Activated CD8-positive, alpha-beta memory T cell treated with anti-CD3 and anti-CD28 coated beads, Interleukin-2, amount 10 ng/mL, durations not matched to agents 7 days and 5 days (primary cell): ENCODE measurements at places on chromosomes 5 and 9. TPM values are rescaled to one million over a fixed set of nuclear protein-coding genes. Genes with fewer than 3 reads are reported as not detected.

The NRARP gene
- total RNA-seq, result 4.5 TPM

The WWC1 gene
- total RNA-seq, result 0.30 TPM

The UBE2QL1 gene
- 0.35 TPM for total RNA-seq

The ZNG1F gene
- total RNA-seq, result 14.1 TPM

The OR2Y1 gene
- not detected for total RNA-seq

The ARHGEF39 gene
- total RNA-seq, result 14.5 TPM

The CCNB1 gene
- total RNA-seq, result 206 TPM

The CDH9 gene
- not detected for total RNA-seq

The PCDHGB3 gene
- total RNA-seq, result 0.41 TPM

The GBGT1 gene
- total RNA-seq, result 3.9 TPM

The ECM2 gene
- total RNA-seq, result not detected

GRCh38 chr5:148075529-148075928 is 11.7 kb downstream of the SPINK5 start:
- H3K4me1 ChIP-seq, result no peaks in the 10 kb centered on the region
- no peak for DNase-seq

- H3K27me3 ChIP-seq, result peaks cover 20% of the 10 kb centered on the region
- H3K36me3 ChIP-seq, result no peaks in the 10 kb centered on the region
- H3K4me1 ChIP-seq, result no peaks in the 10 kb centered on the region
- H3K4me3 ChIP-seq, result no peak overlapping the region
- no peak overlapping the region for H3K27ac ChIP-seq
Observed at GRCh38 chr5:68084396-68084795, 131.2 kb upstream of the PIK3R1 start.

- no peak overlapping the region for H3K4me3 ChIP-seq
- H3K27ac ChIP-seq, result no peak overlapping the region
- no peaks in the 10 kb centered on the region for H3K36me3 ChIP-seq
- no peaks in the 10 kb centered on the region for H3K4me1 ChIP-seq
- DNase-seq, result no peak
Observed at GRCh38 chr5:11684607-11685006, 219.6 kb downstream of the CTNND2 start.

- no peak for DNase-seq
- H3K4me3 ChIP-seq, result no peak overlapping the region
- peaks cover 12% of the 10 kb centered on the region for H3K4me1 ChIP-seq
- no peaks in the 10 kb centered on the region for H3K36me3 ChIP-seq
Observed at GRCh38 chr5:175463641-175464040, 14.7 kb upstream of the SFXN1 start.

DNA sequence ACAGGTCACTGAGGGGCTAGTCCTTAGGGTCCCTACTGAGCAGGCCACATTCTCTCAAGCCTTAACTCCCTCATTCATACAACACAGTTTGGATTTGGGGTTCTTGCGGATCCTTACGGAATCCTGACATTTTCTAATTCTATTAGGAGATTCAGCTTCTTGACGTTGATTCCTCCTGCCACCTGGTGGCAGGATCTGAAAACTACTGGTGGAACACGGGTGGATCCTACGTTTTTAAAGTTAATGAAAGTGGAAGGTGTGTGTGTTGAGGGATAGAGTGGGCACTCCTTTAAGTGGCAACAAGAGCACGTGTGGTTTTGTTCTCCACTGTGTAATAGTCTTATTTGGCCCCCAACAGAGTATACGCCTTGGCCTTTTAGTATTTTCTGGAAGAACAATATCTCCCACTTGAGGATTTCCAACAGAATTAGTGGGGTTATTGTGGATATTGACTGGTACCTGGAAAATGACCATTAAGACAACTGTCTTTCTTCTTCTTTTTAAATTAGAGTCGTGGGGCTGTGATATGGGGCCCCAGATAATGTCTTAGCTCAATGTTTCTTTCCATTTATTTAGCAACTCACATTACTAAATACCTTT is 25.2 kb downstream of the SLC28A3 start:
- no peak overlapping the region for H3K4me3 ChIP-seq
- no peak overlapping the region for H3K27ac ChIP-seq
- H3K27me3 ChIP-seq, result no peaks in the 10 kb centered on the region
- no peaks in the 10 kb centered on the region for H3K36me3 ChIP-seq
- peaks cover 16% of the 10 kb centered on the region for H3K4me1 ChIP-seq
- DNase-seq, result peak; percentile 64

- DNase-seq, result no peak
- H3K36me3 ChIP-seq, result no peaks in the 10 kb centered on the region
- H3K27ac ChIP-seq, result no peak overlapping the region
Observed at GRCh38 chr5:83724001-83724400, 3.3 kb upstream of the HAPLN1 start.

DNA sequence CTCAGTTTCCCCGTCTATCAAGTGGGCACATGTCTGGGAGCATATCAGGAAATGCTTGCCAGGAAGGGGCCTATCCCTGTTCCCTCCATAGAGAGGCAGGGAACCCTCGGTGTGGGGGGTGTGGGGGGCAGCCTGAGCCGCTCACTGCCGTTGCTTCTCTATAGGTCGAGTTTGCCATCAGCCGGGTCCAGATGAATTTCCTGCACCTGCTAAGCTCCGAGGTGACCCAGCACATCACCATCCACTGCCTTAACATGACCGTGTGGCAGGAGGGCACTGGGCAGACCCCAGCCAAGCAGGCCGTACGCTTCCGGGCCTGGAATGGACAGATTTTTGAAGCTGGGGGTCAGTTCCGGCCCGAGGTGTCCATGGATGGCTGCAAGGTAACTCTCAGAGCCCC is 13.8 kb upstream of the ORM1 start:
- peaks cover 2% of the 10 kb centered on the region for H3K27me3 ChIP-seq
- no peaks in the 10 kb centered on the region for H3K4me1 ChIP-seq
- no peak for DNase-seq
- no peaks in the 10 kb centered on the region for H3K36me3 ChIP-seq
- no peak overlapping the region for H3K4me3 ChIP-seq
- no peak overlapping the region for H3K27ac ChIP-seq

DNA sequence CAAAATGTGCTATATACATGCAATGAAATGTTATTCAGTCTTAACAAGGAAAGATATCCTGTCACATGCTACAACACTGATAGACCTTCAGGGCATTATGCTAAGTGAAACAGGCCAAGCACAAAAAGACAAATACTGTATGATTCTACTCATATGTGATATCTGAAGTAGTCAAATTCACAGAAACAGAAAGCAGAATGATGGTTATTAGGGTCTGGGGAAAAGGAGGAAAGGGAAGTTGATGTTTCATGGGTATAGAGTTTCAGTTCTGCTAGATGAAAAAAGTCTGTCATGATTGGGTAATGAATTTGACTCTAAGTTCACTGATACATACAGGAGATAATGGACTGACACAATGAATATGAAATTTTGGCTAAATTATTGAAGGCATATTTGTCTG is 11.2 kb upstream of the RIC1 start:
- H3K36me3 ChIP-seq, result peaks cover 18% of the 10 kb centered on the region
- no peaks in the 10 kb centered on the region for H3K27me3 ChIP-seq
- no peak overlapping the region for H3K4me3 ChIP-seq
- peaks cover 24% of the 10 kb centered on the region for H3K4me1 ChIP-seq
- DNase-seq, result no peak
- peak overlapping the region; percentile 8 for H3K27ac ChIP-seq

GRCh38 chr5:164893071-164893470 is 1387.7 kb downstream of the MAT2B start:
- no peaks in the 10 kb centered on the region for H3K4me1 ChIP-seq
- DNase-seq, result no peak
- no peak overlapping the region for H3K27ac ChIP-seq

GRCh38 chr9:95903398-95903797 is 27.9 kb downstream of the ERCC6L2 start:
- no peak for DNase-seq
- H3K27me3 ChIP-seq, result no peaks in the 10 kb centered on the region
- H3K36me3 ChIP-seq, result peaks cover 24% of the 10 kb centered on the region
- peaks cover 6% of the 10 kb centered on the region for H3K4me1 ChIP-seq

- DNase-seq, result peak; percentile 54
- H3K27me3 ChIP-seq, result peaks cover 30% of the 10 kb centered on the region
- no peak overlapping the region for H3K4me3 ChIP-seq
- no peaks in the 10 kb centered on the region for H3K36me3 ChIP-seq
- H3K4me1 ChIP-seq, result no peaks in the 10 kb centered on the region
- no peak overlapping the region for H3K27ac ChIP-seq
Observed at GRCh38 chr5:112492291-112492690, 73.2 kb upstream of the EPB41L4A start.

DNA sequence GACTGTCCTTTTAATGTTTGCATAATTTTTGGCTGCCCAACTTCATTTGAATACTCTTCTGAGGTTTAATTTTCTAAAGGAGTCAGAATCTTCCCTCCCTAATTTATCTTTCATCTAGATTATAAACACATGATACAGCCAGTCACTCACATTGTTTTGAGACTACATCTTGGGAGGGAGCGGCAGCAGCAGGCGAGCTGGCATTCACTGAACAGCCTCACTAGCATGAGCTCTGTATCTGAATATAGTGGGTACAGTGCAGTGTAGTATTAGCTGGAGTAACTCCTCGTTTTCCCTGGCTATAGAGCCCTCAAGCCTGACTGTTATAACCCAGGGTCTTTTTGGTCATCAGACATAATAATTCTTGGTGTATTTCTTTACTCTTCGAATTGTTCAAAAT is 969.2 kb upstream of the COX7C start:
- H3K27ac ChIP-seq, result no peak overlapping the region
- no peak for DNase-seq
- H3K4me1 ChIP-seq, result no peaks in the 10 kb centered on the region
- no peaks in the 10 kb centered on the region for H3K27me3 ChIP-seq

- no peak overlapping the region for H3K4me3 ChIP-seq
- H3K4me1 ChIP-seq, result peaks cover 6% of the 10 kb centered on the region
- peaks cover 17% of the 10 kb centered on the region for H3K27me3 ChIP-seq
- no peaks in the 10 kb centered on the region for H3K36me3 ChIP-seq
- DNase-seq, result no peak
Observed at GRCh38 chr5:157959370-157959769, 100.4 kb upstream of the CLINT1 start.

GRCh38 chr9:94666364-94667099 is 27.2 kb upstream of the FBP1 start:
- no peaks in the 10 kb centered on the region for H3K36me3 ChIP-seq
- peaks cover 12% of the 10 kb centered on the region for H3K4me1 ChIP-seq
- H3K27me3 ChIP-seq, result peaks cover 44% of the 10 kb centered on the region
- H3K4me3 ChIP-seq, result no peak overlapping the region
- DNase-seq, result no peak
- H3K27ac ChIP-seq, result no peak overlapping the region

DNA sequence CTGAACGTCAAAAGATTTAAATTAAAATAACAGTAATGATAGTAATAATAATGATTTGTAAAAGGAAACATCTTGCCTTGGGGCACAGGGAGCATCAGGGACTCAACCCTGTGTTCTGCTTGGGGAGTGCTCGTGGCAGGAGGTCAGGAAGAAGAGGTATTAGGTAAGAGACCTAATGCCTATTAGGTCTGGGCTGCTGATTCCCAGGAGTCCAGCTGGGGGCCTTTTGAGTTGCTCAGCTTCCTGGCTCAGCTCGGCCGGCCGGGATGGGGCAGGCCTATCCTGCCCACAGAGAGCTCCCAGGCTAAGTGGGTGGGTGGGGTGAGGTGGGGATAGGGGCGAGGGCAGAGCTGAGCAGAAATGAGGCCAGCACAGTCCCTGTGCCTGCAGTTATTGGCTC is 17.5 kb downstream of the LMX1B start:
- H3K27me3 ChIP-seq, result peaks cover 81% of the 10 kb centered on the region
- no peak overlapping the region for H3K27ac ChIP-seq
- H3K36me3 ChIP-seq, result no peaks in the 10 kb centered on the region

GRCh38 chr5:17415321-17415758 is 82.7 kb upstream of the TAF11L2 start:
- no peaks in the 10 kb centered on the region for H3K4me1 ChIP-seq
- no peaks in the 10 kb centered on the region for H3K36me3 ChIP-seq
- H3K27ac ChIP-seq, result no peak overlapping the region
- DNase-seq, result no peak

DNA sequence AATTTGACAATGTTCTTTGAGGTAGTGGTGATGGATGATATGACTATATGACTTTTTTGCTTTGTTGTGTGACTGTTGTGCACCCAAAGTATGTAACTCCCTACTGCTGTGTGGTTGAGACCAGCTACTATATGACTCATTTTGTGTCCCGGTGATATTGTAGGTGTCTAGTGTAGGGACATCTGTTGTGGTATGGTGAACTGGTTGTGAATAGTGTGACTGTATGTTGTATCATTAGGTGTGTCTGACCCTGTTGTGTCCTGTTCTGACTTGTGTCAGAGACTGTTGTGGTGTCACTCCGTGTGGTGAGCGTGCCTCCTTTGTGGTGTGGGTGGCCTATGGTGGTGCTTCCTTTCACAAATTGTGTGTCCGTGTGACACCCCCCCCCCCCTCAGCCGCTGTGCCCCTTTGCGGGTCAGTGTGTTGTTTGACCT is 11.2 kb upstream of the CXXC5 start:
- DNase-seq, result peak; percentile 81
- peak overlapping the region; percentile 52 for H3K4me3 ChIP-seq
- H3K27me3 ChIP-seq, result no peaks in the 10 kb centered on the region
- H3K27ac ChIP-seq, result peak overlapping the region; percentile 91

DNA sequence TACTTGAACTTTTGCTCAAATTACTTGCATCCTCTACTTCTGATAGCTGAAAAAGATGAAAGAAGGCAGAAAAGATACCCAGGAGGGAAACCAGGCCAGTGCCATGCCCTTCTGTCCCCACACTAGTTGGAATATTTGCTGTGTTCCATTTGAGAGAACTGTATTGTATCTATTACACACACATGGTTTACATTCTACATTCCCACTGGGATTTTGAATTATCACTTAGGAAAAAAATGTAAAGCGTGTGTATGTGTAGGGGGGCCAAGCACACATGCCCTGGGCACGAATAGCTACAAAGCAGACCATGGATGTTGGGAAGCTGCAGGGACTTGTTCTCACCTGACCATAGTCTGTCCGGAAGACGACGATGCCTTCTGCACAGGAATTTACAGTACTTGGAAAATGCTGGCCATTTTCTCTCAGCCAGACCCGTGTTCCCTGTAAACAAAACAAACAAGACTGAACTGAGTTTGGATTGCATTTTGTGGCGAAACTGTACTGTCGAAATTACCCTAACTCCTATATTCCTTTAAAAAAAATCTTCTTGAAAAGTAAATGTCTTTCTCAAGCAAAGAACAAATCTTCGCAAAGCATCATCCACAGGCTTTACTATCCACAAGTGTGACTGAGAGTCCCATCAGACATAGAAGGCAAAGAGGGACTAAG is 58.7 kb downstream of the MYO10 start:
- DNase-seq, result no peak
- H3K36me3 ChIP-seq, result no peaks in the 10 kb centered on the region
- H3K27ac ChIP-seq, result no peak overlapping the region
- H3K4me1 ChIP-seq, result no peaks in the 10 kb centered on the region
- no peak overlapping the region for H3K4me3 ChIP-seq
- no peaks in the 10 kb centered on the region for H3K27me3 ChIP-seq

DNA sequence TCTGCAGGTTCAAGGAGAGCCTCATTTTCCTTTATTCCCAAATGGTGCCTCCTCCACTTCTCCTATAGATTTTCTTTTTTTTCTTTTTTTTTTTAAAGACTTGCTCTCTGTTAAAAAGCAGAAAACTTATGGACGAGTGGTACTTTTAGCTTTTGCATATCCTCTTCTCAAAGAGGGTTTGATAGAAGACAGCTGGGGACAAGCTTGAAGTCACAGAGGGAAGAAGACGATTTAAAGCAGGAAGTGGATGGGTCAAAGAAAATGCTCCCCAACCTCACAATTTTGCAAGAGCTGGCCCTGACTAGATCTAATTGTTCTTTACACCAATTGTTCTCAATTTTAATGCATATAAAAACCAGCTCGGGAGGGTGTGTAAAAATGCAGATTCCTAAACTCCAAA is 48.9 kb downstream of the APBA1 start:
- H3K36me3 ChIP-seq, result no peaks in the 10 kb centered on the region
- no peak for DNase-seq
- no peak overlapping the region for H3K4me3 ChIP-seq
